ENCODE measurements at places on chromosomes 7 and 10.
A peak's percentile ranks its signal among the peaks of the same experiment; 100 is the strongest.

GRCh38 chr10:27207350-27207749 is 33.2 kb downstream of the ACBD5 start:
- peak; percentile 72 for DNase-seq

GRCh38 chr10:34249634-34250033 is 565.5 kb downstream of the PARD3 start:
- DNase-seq = no peak

DNA sequence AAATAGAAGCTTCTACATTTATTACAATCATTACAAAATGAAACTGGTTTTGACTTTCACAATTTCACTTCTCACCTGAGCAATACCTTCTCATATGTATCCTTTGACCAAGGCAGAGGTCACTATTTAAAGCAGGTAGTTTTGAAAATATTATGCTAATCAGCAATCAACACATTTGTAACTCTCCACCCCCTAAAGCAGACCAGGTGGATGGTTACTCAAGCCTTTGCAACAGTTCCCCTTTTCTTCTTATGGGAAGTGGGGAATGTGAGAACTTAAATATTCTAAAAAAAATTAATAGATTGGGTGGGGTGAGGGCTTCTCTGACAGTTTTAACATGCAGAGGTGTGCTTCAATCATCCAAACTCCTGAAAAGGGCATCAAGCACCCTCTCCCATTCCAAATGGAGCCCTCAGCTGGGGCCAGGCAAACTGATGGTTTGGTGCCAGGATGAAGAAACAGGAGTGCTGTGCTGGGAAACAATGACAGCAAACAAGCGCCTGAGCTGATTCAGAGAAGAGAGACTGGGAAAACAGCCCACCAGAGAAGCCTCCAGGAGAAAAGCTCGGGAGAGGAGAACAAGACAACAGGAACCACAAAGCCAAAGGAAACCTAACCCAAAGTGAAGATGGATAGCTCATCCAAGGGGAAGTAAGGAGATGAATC is 17.1 kb downstream of the RAPGEF5 start:
- no peak for DNase-seq

DNA sequence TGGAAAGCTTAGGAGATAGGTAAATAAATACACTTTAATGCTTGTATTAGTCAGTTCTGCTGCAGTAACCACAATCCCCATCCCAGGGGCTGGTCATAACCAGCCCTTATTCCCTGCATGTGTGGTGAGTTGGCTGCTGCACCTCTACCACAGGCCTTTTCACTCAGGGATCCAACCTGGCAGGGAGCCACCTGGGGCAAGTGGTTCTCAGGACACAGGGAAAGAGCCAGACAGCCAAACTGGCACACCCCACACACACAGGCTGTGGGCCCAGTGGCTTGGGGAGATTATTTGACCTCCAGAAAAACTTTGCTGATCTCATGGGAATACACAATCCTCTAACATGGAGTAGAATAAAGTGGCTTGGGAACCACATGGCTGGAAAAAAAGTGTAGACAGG is 400.0 kb upstream of the RNF32 start:
- no peak for DNase-seq

- DNase-seq = peak; percentile 90
These were observed 82.2 kb upstream of the GPR22 start for GRCh38 chr7:107387573-107388219.

DNA sequence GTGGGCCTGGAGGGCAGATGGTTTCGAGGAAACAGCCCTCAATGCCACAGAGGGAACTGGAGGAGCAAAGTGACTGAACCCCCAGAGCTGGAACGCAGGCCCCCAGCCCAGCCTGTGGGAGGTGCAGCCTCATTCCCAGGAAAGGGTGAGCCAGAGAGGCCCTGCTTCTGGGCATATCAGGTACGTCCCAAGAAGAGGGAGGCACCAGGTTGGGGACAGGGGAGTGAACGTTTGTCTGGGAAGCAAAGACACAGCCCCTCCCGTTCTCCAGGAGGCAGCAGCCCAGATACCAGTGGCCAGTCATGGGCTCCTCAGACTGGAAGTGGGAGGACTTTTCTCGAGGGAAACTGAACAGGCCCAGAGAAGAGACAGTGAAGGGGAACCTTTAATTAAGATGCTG is 74.3 kb upstream of the RET start:
- DNase-seq = no peak

DNA sequence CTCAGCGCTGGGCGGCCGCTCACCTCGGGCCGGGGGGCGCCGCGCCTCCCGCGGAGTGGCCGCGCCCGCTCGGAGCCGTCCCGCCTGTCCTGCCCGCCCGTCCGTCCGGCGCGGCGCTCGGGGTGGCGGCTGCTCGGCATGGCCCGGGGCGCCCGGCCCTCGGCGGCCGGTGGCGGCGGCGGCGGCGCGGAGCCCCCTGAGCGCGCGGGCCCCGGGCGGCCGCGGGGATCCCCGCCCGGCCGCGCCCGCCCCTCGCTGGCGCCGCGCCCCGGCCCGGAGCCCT is 338 bp downstream of the SDK1 start:
- DNase-seq = no peak

Measured in IMR-90 (cell line).